ENCODE measurements at places on chromosomes 16 and 17.

DNA sequence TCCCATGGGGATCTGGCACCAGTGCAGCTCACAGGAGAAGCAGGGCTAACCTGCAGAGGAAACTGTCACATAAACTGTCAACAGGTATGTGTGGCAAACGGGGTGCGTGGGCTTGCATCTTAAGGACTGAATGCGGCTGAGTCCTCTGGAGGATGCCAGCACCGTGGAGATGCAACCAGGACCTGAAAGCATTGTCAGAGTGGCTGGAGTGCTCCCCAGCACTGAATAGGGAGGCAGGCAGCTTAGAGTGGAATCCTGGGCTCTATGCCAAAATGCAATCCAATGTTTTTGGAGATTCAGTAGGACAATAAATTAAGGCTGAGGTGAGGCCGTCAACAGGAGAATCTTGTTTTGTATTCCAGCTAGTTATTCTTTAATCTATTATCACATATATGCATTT lies 21.3 kb upstream of the SALL1 start:
- no peak for DNase-seq

GRCh38 chr16:85543536-85543935 lies 69.6 kb upstream of the GSE1 start:
- DNase-seq, result no peak

DNA sequence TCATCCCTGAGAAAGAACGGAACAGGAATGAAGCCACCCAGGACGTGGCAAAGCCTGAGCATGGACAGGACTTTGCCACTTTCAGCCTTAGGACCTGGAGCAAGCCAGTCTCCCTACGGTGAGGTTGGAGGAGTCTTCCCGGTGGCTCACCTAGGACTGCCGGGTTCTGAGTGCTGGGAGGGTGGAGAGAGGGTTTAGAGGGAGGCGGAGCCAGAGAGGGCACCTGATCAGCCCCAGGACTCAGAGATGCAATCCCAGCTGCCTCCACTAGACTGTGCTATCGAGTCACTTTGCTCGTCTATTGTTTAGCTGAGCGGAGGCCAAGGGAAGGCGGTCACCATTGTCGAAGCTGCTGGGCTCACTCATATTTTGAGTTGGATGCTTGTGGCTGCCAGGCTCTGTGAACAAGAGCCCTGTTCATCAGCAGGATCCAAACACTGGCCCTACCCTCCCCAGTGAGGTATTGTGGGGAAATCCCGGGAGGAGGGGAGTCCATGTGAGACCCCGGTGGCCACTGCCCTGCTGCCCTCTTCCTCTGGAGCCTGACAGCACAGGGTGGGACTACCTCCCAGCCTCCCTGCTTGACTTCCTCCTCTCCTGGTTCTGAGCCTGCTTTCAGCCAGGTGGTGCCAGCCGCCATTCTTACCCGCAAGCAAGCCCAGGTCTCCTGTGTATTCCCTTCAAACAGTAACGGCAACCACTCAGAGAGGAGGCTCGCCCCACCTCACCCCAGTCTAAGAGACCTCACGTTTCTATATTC lies 7.0 kb downstream of the KRT14 start:
- DNase-seq, result no peak

DNA sequence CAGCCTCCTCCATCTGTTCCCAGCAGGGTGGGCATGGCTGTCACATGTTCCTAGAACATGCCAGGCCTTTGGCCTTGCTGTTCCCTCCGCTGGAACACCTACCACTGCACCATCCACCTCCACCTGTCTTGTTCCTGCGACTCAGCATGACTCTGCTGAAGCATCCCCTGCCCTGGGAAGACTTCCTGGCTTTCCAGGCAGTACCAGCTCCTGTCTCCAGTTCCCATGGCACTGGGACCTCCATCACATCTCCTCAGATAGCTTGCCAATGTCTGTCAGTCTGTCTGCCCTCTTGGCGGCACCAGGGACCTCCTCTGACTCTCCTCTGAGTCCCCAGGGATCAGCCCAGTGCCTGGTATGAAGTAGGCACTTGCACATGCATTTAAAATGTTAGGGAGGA lies 15.7 kb downstream of the PDP2 start:
- DNase-seq, result no peak

GRCh38 chr17:80852476-80853015 lies 139.1 kb upstream of the CHMP6 start:
- DNase-seq, result no peak

- DNase-seq, result no peak
Observed at GRCh38 chr16:73404001-73404400, 356.1 kb upstream of the ZFHX3 start.

DNA sequence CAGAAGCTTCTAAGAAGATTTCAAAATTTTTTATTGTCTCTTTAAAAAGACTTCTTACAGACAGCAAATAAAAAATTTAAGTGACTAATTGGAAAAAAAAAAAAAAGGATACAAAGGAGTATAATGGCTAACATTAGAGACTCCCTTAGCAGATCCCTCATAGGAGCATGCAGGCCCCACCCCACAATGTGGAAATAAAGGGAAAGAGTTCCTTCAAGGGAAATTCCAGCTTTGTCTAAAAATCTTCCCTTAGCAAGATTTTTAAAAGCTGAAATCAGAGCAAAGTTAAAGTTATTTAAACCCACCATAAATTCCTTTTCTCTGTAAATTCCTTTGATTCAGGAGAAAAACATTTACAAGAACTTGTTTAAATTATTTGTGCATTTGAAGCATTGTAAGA lies 32.5 kb upstream of the NOS2 start:
- DNase-seq, result no peak

GRCh38 chr17:17994271-17995069 lies 21.8 kb downstream of the DRC3 start:
- no peak for DNase-seq

GRCh38 chr17:2433696-2434095 lies 32.8 kb upstream of the MNT start:
- DNase-seq, result no peak

GRCh38 chr16:53528797-53529196 lies 25.8 kb upstream of the AKTIP start:
- no peak for DNase-seq

DNA sequence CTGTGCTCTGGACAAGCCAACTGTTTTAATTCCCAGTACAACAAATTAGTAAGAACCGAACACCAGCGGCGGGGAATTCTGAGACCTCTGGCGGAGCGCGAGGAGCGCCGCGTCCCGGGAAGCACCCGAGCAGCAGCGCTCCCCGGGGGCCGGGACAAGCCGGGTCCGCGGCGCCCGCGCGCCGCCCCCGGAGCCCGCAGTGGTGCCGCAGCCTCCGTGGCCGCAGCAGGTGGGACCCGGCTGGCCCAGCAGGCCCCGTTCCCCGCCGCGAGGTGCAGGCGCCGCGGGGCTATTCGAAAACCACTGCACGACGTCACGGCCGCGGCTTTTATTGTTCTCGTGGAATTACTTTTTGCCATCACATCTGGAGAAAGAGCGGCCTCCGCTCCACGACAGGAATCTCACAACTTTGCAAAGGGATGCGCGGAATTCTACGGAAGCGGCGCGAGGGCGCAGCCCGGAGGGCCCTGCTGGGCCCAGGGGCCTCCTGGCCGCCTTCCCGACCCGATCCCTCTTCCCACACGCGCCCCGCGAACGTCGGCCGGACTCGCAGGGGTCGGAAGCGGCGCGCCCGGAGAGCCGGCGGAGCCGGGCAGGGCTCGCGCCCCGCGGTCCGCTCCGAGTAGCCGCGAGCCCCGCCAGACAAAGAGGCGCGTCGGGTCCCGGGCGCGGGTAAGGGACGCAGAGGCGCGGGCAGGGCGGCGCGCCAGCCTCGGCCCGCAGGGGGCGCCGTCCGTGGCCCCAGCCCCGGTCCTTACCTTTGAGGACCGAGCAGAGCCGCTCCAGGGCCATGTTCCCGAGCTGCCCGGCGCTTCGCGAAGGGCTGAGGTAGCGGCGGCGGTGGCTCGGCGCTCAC lies 696 bp downstream of the NETO2 start:
- DNase-seq, result no peak

DNA sequence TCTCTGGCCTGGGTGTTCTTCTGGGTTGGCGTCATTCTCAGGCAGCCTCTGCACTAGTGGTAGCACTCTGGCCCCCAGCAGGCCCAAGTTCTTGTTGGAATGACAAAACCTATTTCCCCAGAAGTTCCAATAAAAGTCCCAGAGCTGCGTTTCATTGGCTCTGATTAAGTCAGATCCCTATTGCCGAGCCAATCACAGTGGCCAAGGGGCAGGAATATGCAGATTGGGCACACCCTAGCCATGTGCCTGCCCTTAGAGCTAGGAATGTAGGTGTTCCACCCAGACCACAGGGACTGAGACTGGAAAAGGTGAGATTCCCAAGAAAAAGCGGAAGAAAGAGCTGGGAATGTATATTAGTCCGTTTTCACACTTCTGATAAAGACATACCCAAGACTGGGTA lies 44.9 kb upstream of the POLR3E start:
- no peak for DNase-seq

GRCh38 chr17:40063901-40064531 lies 1.3 kb downstream of the THRA start:
- DNase-seq, result no peak

DNA sequence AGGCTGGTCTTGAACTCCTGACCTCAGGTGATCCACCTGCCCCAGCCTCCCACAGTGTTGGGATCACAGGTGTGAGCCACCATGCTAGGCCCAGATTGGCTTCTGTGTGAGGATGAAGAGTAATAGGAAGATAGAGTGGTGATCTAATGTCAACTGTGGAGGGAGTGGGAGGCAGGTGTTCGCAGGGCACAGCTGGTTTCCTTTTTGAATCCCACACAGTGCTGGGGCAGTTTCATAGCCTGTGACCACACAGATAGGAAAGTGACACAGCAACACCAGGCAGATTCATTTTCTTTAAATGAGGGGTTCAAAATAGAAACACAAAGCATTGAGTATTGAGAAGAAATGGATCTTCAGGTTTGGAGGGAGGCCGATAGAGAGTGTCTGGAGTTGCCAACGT lies 540.3 kb downstream of the WWOX start:
- no peak for DNase-seq

DNA sequence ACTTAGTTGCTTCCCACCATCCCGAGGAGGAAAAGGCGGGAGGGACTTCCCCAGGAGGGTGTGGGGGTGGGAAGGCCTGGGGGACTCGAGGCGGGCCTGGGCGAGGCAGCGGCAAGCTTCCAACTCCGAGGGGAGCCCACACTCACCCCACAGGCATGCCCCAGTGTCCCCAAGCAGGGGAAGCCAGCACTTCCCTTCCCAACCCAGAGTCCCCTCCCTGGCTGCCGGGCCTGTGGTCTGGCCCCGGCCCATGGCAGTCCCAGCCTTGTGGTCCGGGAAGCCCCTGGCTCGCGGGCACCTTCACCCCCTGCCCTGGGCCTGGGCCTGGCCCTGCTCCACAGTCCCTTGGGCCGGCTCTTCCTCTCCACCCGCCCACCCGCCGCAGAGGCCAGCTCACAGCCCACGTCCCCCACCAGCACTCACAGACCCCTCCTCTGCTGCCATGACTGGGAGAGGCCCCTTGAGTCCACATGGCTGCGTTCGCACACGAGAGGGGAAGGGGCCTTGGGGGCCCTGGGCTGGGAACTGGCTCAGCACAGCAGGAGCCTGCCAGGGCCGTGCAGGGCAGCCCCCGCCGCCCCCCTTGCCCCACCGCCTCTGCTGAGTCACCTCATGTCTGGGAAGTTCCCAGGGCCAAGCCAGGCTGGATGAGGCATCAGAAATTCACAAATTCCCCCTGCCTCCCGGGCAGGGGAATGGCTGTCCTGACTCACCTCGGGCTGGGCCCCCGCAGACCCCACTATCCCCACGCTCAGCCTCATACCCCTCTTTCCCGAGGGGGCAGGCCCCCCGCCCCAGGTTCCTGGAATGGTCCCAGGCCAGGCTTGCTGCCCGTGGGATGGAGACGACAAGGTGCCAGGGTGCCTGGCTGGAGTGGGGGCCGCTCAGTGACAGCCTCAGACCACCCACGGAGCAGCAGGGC lies 27.8 kb downstream of the BAHCC1 start:
- no peak for DNase-seq

DNA sequence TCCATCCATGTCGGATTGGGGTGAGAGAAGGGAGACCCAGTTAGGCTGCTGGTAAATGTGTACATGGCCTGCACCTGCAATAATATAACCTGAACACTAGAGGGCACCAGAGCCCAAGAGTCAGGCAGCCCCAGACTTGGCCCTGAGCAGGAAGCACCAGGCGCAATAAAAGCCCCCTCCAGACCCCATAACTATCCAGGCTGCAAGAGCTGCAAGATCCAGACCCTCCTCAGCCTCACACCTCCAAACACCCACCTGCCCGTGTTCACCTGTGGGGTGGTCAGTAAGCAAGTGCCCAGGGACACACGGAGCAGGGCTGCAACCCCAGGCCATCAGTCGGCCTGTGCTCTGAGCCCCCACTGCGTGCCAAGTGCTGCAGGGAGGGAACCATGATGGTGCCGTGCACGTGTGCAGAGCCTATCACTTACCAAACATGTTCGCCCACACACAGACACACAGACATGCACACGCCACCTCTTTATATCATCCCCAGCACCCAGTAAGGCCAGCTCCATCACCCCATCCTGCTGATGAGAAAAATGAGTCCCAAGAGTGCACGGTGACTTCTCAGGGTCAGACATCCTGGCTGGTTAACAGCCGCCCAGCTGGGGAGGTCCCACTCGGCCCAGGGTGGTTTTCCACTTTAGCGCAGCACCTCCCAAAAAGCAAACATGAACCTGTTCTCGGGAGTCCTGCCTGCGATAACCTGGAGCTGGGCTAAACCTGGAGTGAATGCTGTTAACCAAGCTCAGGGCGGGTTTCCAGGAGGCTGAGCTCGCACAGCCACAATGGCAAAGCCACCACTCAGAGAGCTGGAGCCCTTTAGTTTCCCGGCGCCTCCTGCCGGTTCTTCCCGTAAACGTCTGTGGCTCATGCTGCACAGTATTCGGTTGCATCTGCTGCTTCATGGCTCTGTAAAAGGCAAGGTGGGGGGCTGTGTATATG lies 439.8 kb downstream of the SOX9 start:
- no peak for DNase-seq

DNA sequence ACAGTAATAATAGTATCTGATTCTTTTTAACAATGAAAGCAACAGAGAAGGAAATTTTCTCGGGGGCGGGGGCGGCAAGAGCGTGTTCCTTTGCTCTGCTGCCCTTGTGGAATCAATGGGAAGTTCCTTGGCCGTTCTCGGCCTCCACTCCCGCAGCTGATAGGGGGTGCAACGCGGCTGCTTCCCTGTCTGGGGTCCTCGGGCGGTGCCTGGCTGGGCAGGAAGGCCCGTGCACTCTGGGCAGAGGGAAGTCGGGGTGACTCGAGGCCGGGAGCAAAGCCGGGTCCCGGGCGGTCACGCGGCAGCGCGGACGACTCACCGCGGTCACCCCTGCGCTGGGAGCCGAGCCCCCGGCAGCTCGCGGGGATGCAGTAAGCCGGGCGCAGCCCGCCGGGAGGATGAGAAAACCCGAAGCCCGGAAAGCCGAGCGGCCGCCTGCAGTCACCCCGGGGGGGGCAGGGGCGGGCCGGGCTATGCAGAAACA lies 2.5 kb downstream of the TUBB3 start:
- no peak for DNase-seq

Measured in NCI-H1417 treated with DMSO at 0.1 percent for 48 hours (cell line).